ENCODE measurements at places on chromosomes 13 and 19.

GRCh38 chr19:19600793-19601330, 17.6 kb downstream of the PBX4 start:
- DNase-seq, result no peak

DNA sequence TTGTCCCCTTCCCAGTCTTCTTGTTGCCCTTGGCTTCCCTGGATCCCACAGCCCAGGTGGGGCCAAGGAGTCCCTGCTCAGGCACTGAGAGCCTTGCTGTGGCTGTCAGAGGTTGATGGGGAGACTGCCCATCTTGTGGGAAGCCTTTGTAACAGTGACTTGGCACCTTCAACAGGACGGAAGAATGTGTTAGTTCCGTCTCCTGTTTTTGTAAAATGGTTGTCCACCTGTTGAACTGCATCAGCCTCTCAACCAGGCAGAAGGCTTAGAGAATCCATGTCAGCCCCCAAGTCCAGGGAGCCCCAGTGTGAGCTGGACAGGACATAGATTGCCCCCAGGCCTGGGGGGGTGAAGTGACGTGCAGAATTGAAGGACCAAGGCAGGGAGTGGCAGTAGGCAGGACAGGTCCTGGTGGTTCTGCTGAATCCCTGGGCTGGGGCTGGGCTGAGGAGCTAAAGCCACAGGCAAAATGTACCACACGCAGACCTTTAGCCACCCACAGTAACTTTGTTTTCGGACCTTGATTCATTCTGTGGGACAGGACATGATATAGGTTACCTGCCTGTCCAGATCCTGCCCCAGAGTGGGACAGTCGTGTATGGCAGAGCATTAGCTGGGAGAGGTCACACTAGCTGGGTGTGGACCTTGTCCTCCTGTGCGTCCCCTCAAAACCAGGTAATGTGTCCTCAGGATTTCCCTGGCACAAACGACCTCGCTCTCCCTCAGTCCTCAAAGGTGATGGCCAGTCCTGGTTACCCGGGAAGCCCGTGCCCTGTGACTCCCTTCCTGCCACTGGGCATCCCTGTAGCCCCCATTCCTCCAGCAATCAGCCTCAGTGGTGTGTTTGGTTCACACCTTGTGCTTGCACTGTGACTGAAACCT, 47.0 kb downstream of the GATAD2A start:
- DNase-seq, result no peak

- DNase-seq, result no peak
These were observed 2604.5 kb upstream of the PCDH20 start for GRCh38 chr13:64020126-64020525.

DNA sequence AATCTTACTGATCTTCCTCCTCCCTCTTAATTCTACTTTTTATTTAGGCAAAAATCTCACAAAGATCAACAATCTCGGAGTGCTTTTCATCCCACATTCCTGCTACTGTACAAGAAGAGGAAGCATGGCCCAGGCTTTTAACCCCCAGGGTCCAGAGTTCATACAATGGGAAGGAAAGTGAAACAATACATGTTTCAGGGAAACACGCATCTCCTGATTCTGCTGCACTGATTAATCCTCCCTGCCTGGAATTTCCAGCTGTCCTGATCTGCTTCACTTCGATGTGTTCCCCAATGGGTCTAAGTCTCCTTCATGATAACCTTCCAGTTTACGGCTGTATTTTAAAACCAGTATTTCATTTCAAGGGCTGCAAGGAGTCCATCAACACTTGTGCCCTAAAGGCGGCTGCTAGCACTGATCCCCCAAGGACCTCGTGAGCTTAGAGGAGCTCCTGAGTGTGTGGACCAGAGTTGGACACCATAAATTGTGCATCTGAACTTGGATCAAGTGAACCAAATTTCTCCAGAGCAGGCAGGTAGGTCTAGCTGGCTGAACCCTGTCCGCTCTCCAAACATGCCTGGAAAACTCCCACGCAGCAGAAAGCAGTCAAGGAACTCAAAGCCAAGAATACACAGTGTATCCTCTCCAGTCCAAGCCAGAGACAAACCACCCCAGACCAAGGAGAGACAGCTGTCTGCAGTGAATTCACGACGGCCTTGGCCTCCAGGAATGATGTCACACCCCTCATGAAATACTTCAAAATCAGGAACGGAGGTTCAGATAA, 44.3 kb downstream of the COL4A1 start:
- DNase-seq, result no peak

DNA sequence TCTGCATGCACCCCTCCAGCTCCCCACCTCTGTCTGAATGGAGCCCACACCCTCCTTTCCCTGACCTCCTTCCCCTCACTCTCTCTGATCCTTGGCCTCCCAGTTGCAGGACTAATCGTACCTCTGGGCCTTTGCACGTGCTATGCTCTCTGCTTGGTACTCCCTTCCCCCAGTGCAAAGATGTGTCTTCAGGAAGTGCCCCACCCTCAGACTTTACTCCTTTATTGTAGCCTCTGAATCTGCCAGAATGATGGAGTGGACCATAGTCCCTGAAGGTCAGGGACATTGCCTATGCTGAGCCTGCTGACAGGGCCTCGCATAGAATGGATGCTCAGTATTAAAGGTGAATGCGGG, 1.3 kb upstream of the JUND start:
- DNase-seq, result peak; percentile 64

- DNase-seq, result no peak
These were observed 699.0 kb downstream of the GPC5 start for GRCh38 chr13:92097337-92097903.

- no peak for DNase-seq
These were observed 31.4 kb upstream of the MTIF3 start for GRCh38 chr13:27481766-27482165.

GRCh38 chr13:110339263-110339662, 32.2 kb downstream of the COL4A2 start:
- DNase-seq, result no peak

- no peak for DNase-seq
These were observed 1.1 kb downstream of the CNN1 start for GRCh38 chr19:11539495-11540365.

GRCh38 chr13:95236774-95237173, 64.5 kb downstream of the ABCC4 start:
- no peak for DNase-seq

- no peak for DNase-seq
These were observed 56.8 kb downstream of the POLR1D start for GRCh38 chr13:27678306-27679040.

GRCh38 chr13:84951128-84951527, 848.1 kb downstream of the SLITRK6 start:
- no peak for DNase-seq

GRCh38 chr19:4375164-4376027, 25.0 kb downstream of the SH3GL1 start:
- no peak for DNase-seq

- DNase-seq, result no peak
These were observed 40.3 kb downstream of the PDE4A start for GRCh38 chr19:10460714-10461046.

- DNase-seq, result no peak
These were observed 25.2 kb downstream of the SPATA13 start for GRCh38 chr13:24185591-24186232.

DNA sequence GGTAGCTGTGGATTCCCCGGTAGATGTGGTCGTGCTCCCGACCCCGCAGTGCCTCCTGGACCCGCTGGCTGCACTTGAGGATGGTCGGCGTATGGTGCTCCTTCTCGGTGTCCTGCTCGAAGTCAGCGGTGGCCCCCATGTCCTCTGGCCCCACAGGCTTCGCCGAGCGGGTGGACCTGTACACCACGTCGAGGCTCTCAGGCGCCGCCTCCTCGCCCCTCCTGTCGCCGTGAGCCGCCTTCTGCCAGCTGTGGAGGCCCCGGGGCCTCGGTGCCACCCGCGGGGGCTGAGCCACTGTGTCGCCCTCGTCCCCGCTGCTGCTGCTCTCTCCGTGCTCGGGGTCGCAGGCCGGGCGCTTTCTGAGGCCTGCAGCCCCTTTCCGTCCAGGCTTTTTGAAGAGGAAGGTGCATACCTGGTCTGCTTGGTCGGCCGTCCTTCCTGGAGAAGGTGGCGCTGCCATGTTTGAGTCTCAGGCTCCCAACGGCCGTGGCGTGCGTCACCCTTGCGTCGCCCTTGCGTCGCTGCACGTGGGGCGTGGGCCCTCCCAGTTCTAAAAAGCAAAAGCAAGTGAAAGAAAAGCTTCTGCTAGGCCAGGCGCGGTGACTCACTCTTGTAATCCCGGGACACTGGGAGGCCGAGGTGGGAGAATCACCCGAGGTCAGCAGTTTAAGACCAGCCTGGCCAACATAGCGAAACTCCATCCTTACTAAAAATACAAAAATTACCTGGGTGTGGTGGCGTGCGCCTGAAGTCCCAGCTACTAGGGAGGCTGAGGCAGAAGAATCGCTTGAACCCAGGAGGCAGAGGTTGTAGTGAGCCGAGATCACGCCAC, at the start of gene RNF113B:
TSS of gene RNF113B (minus strand) at position 493 of the 832 bp plus-strand sequence. CDS start at position 460, 33 bp downstream.
- DNase-seq, result no peak

GRCh38 chr13:35957241-35957731, 173.9 kb downstream of the DCLK1 start:
- DNase-seq, result no peak

DNA sequence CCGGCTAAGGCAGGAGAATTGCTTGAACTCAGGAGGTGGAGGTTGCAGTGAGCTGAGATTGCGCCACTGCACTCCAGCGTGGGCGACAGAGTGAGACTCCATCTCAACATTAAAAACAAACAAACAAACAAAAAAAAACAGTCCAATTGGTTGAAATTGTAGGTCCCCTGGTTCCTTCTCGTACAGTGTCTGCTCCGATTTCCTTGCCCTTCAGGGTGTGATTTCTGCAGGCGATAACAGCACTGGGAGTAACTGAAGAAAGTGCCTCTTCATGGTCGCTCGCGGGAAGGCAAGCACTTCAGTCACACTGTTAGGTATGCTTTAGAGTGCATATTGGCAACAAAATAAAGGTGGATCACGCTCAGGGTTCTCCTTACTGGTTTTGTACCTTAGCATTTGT, 39.7 kb downstream of the TPT1 start:
- DNase-seq, result no peak

DNA sequence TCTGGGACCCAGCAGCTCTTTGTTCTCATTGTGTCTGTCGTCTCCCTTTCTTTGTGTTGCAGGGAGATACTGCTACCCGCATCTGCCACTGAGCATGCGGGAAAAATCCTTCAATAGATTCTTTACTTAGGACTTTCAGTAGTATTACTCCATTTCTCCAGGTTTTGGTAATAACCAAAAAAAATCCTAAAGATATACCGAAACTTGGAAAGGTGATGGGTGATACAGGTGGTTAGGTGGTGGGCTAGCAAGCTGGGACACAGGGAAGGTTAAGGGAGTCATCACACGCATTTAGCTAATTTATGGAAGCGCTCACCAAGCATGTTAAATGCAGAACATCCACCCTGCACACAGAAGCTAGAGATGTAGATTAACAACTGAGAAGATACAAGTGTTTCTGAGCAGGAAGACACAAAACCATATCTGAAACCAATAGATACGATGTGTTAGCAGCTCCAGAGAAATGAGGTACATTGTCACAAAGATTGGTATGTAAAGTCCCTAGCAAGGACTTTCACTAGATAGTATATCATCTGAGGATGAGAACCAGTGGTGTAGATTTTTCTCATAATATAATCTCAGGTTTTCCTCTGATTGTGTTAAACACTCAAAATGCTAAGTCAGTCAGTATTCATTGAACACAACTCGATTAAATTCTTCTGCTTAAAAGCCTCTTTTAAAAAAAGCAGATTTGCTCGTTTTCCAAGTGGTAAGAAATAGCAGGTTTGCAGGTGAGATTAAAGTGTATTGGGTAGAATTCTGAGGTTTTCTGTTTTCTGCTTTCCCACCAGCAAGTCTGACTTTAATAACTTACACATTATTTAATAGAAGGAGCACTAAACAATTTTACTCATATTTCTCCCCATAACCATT, 1.2 kb upstream of the SLAIN1 start:
- DNase-seq, result peak; percentile 44

- DNase-seq, result peak; percentile 49
These were observed 1.5 kb downstream of the ERF start for GRCh38 chr19:42253245-42254088.

DNA sequence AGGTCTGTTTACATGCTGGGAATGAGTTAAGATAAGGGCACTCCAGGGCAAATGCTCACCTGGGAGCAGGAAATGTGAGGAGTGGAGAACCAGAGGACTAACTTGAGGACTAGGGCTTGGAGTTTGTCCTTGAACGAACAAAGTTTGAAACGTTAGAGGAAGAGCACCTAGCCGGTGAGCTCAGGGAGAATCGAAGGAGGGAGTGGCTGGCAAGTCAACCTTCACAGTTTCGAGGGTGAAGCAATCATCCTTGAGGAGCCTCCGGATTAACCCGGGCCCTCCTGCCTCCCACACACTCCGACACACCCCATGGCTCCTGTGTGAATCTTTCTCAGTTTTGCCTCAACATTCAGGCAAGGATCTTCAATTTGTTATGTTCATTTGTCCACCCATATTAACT, 58.6 kb downstream of the LMO7 start:
- no peak for DNase-seq

- no peak for DNase-seq
These were observed 174.3 kb downstream of the IRS2 start for GRCh38 chr13:109611912-109612691.

DNA sequence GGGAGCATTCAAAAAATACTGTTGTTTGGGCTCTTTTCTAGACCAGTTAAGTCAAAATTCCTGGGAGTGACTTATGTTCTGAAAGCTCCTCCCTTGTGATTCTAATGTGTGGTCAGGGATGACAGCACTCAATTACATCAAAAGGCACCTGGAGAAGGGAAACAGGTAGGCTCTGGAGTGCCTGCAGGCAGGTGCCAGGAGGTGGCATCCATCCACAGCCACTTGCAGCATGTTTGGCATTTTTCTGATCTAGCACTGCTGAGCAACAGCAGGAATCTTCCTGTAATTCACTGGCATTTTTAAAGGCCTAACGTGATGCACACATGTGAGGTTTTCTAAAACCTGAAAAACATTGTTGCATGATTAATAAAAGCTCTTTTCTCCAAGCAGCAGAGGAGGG, 94.6 kb downstream of the CCNA1 start:
- no peak for DNase-seq

GRCh38 chr19:13459351-13459750, 46.9 kb downstream of the CACNA1A start:
- no peak for DNase-seq
